ENCODE measurements at places on chromosomes 5 and 9.

- DNase-seq = no peak
Observed at GRCh38 chr5:74685979-74686631, 1.1 kb downstream of the HEXB start.

DNA sequence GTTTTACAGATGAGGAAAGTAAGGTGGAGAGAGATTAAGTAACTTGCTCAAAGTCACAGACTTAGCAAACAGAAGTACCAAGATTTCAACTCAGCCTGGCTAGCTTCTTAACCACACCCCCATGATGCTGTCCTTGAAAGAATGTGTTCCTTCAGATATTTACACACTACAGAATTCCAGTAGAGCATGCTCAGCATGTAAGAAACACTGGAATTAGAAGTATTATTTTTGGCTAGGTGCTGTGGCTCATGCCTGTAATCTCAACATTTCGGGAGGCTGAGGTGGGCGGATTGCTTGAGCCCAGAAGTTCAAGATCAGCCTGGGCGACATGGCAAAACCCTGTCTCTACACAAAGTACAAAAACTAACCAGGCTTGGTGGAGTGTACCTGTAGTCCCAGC lies 142.4 kb downstream of the EDIL3 start:
- DNase-seq = no peak

DNA sequence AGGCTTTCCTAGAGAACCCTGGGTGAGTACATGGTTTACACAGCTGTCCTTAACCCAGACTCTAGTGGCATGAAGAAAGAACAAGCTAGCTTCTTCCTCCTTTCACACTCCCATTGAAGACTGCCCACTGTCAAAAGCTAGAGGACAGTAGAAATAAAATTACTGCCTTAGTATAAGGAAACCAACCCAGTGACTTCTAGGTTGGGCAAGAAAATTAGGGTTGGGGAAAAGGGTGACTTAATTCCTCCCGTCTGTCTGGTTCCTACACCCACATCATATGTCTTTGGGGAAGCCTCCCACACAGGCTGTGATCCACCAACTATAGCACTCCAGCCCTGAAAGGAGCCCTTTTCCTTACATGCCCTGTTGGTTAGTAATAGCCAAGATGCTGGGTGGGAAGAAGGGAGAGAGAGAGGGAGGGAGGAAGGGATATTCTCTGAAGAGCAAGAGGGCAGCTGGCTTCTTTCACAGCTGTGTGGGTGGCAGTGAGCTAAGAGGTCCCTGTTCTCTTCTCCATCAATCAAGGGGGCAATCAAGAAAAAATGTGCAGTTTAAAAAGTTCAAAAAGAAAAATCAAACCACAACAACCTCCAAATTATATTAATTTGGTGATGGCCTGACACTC lies 21.7 kb downstream of the HBEGF start:
- no peak for DNase-seq

DNA sequence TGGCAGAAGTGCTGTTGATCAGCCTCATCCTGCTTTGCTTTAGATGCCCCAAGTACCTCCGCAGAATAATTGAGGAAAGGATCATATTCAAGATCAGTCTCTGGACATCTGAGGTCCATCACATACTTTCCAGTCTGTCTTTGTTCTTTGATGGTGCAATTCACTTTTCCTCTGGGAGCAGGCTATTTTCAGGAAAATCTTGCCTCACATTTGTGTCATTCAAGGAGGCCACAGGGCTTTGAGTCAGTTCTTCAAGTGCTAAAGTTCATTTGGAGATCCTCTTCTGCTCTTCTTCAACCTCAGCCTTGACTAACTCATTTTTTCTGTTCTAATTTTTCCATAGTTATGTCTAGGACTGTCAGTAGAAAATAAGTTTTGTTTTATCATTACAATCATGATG lies 18.6 kb downstream of the EQTN start:
- no peak for DNase-seq

DNA sequence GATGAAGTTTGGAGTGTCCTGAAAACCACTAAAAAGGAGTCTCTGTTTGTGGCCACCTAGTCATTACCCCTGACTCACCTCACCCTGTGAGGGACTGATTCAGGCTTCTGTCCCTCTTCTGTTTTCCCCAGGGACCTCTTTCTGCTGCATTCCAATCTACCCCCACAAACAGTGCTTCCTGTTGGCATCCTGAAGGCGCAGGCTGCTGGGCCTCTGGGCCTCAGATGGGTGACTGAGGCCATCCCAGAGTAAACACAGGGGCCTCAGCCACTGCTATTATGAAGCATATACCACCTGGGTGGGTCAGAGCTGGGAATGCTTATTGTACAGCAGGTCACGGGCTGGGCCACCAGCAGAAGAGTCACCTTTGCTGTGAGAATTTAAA lies 20.0 kb downstream of the MORN5 start:
- no peak for DNase-seq

DNA sequence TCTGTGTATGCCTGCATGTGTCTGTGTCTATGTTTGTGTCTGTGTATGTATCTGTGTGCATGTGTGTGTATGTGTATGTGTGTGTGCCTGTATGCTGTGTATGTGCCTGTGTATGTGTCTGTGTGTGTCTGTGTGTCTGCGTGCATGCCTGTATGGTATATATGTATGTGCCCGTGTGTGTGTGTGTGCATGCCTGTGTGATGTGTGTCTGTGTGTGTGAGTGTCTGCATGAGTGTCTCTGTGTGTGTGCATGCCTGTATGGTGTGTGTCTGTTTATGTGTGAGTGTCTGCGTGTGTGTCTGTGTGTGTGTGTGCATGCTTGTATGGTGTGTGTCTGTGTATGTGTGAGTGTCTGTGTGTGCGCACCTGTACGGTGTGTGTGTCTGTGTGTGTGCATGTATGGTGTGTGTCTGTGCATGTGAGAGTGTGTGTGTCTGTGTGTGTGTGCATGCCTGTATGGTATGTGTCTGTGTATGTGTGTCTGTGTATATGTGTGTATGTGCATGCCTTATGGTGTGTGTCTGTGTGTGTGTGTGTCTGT lies 137.1 kb upstream of the IRX2 start:
- DNase-seq = no peak

- no peak for DNase-seq
Observed at GRCh38 chr5:2866662-2867372, 115.3 kb upstream of the IRX2 start.

DNA sequence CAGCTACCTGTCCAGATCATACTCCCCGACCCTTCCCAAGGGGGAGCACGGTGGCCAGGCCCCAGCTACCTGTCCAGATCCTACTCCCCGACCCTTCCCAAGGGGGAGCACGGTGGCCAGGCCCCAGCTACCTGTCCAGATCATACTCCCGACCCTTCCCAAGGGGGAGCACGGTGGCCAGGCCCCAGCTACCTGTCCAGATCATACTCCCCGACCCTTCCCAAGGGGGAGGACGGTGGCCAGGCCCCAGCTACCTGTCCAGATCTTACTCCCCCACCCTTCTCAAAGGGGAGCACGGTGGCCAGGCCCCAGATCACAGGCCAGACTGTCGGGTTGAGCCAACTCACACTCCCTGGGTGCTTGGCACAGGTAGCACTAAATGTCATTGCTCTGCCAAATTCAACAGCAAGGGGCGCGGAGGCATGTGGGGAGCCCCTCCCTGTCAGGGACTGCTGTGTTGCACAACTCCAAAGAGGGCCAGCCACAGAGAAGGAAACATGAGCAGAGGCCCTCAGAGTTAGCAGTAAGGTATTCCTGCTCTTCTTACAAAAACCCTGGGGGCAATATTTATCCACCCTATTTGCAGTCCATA lies 136.9 kb downstream of the OLFM1 start:
- DNase-seq = no peak

DNA sequence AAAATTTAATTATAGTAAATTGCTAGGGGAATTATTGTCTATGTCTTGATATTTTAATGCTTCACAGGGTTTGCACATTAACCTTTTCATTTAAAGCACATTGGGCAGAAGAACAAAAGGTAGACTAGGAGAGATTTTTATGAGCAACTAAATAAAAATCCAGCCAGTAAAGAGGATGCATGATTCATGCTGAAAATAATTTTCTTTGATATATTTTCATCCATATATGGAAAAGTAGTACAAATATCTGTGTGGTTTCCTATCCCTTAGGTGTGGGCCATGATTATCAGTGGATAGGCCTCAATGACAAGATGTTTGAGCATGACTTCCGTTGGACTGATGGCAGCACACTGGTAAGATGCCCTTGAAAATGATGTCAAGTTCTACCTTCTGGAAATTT lies 83.1 kb downstream of the VCAN start:
- DNase-seq = no peak

Measured in hypothalamus (tissue), 51 donors.